Placental pericyte (primary cell): ENCODE measurements at places on chromosomes 12 and 14. TPM values are rescaled to one million over a fixed set of nuclear protein-coding genes. Genes with fewer than 3 reads are reported as not detected.

Gene COCH
- 0.22 and 4.0 TPM in 2 replicates for total RNA-seq

Gene NAB2
- total RNA-seq: 30.2 and 62.3 TPM in 2 replicates

Gene IL26
- total RNA-seq: not detected in 2 replicates

Gene RNASE7
- not detected in 2 replicates for total RNA-seq

Gene LBHD2
- total RNA-seq: not detected in 2 replicates

Gene TAS2R31
- 7.3 and 7.7 TPM in 2 replicates for total RNA-seq

Gene SLC25A21
- total RNA-seq: under 0.01 and 1.4 TPM in 2 replicates

Gene PZP
- not detected in 2 replicates for total RNA-seq

Gene BRAP
- total RNA-seq: 22.0 and 32.0 TPM in 2 replicates

Gene GALNT16
- 1.3 and 1.9 TPM in 2 replicates for total RNA-seq

Gene TMED10
- total RNA-seq: 263 and 440 TPM in 2 replicates

Gene ERP27
- total RNA-seq: 0.29 TPM in 1 of 2 replicates, not detected in the other

Gene ANG
- 1.4 and 6.8 TPM in 2 replicates for total RNA-seq

Gene INHBC
- not detected in 2 replicates for total RNA-seq

Gene CDK4
- total RNA-seq: 301 and 304 TPM in 2 replicates

Gene RNF212B
- total RNA-seq: not detected in 2 replicates
